IPS-NIHi11 (cell line): ENCODE measurements at places on chromosomes 16 and 17.

DNA sequence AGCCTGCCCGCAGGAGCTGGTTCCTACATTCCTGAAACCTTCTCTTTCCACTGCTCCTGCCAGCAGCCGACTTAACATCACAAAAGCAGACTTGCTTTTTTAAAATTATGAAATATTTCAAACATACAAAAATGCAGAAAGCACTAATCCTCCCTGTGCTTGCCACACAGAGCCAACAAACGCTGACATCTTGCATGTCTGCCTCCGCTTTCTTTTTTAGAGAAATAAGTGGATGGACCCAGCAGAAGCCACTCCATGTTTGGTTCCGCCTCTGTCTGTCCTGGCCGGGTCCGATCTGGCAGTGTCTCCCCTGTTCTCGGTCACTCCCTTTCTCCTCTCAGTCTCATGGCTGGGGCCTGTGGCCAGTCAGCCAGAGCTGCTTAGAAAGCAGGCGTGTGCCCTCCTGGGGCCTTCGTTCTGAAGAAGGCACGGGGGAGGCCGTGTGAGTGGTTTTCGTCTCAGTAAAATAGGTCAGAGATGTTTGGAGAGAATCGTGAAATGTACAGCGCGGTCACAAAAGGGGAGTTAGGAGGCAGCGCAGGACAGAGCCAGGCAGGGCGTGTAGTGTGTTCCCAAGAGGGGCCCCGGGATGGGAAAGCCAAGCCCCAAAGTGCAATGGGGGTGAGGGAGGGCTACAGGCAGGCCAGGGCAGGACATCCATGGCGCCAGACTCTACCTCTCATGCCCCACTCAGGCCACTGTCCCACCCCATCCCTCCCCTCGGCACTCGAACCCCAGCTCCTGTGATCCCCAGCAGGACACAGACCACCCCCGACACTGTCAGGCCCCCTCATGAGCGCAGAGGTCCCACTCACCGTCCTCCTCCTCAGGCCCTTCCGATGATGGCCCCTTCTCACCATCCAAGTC is 23.2 kb downstream of the MXRA7 start:
- DNase-seq = no peak

GRCh38 chr17:27423651-27424050 is 32.6 kb upstream of the KSR1 start:
- no peak for DNase-seq

DNA sequence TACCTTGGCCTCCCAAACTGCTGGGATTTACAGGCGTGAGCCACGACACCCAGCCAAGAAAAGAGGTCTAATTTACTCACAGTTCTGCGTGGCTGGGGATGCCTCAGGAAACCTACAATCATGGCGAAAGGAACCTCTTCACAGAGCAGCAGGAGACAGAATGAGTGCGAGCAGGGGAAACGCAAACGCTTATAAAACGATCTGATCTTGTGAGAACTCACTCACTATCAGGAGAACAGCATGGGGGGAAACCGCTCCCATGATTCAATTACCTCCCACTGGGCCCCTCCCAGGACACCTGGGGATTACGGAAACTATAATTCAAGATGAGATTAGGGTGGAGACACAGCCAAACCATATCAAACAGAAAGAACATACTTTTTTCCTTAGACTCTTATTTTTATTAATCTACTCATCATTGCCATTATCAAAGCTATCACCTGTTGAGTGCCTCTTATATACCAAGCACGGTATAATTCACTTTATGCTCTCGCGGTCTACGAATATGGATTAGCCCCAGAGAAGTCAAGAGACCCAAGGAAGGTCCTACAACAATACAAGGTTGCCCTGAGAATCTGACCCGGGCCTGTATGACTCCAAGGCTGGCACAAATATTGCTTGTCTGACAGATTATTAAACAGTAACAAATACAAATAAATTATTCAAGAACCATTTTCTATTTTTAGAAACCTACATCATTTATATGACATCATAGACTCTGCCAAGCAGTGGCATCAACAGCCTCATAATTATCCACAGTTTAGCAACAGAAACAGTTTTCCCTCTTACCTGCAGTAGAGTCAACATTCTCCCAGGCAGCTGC is 2.4 kb downstream of the POLR3K start:
- DNase-seq = no peak

DNA sequence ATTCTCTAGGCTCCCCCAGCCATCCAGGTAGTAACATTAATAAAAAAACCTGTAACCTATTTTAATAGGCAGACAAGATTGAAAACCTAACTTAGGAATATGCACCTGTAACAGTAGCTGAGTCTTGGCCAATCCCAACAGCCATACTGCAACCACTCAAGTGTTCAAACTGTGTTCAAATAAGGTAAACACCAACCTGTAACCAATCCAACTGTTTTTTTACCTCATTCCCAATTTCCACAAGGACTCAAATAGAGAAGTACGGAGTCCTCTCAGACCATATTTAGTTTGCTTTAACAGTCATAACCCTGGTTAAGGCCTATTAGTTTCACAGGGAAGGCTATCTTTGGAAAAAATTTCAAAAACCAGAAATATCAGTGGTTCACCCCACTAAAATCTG is 40.4 kb upstream of the NOS2 start:
- DNase-seq = no peak

GRCh38 chr17:55582897-55583296 is 71.6 kb upstream of the SMIM36 start:
- no peak for DNase-seq

DNA sequence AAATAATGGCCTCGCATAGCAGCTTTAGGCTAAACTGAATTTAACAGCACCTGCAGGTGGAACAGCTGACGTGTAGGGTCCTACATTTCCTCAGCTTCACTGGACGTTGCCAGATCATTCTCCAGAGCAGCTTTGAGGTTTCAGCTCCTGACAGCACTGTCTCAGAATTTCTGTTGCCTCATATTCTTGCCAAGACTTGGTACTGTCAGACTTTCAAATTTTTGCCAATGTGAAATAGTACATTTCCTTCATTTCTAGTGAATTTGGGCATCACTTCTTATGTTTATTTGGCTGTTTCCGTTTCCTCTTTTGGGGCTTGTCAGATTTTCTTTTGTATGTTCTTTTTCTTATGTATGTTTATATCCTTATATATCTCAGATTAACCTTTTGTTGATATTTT is 48.7 kb downstream of the MRTFB start:
- DNase-seq = no peak
